Effector CD8-positive, alpha-beta T cell (primary cell): ENCODE measurements at places on chromosomes 5 and 9.

GRCh38 chr5:58648846-58649245 lies 66.0 kb downstream of the RAB3C start:
- DNase-seq: no peak

DNA sequence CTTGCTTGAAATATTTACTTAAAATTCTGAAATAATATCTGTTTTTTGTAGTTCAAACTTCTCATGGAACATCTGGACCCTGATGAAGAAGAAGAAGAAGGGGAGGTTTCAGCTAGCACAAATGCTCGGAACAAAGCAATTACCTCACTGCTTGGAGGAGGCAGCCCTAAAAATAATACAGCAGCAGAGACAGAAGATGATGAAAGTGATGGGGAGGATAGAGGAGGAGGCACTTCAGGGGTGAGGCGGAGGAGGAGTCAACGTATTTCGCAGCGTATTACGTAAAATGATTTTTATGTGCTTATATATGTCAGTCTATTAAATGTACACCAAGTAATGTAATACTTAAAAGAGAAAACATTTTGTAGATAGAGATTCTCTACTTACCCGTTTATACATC lies 185.4 kb downstream of the CPLANE1 start:
- DNase-seq: no peak

GRCh38 chr5:33235824-33236223 lies 204.9 kb upstream of the TARS1 start:
- DNase-seq: no peak

DNA sequence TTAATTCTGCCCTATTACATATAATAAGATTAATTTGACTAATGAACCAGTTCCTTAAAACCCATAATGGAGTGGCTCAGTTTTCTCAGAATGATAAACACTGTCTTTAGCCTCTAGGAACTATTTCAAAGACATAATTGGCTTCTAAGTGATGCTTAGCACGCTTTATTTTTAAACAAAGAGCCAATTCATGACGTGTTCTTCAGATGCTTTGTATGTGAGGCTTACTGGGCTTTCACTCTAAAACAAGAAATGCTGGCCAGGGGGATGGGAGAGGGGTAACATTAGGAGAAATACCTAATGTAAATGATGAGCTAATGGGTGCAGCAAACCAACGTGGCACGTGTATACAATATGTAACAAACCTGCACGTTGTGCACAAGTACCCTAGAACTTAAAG lies 7.6 kb upstream of the SFXN1 start:
- no peak for DNase-seq

- DNase-seq: no peak
These were observed 18.3 kb downstream of the MARCHF3 start for GRCh38 chr5:127011961-127012644.

DNA sequence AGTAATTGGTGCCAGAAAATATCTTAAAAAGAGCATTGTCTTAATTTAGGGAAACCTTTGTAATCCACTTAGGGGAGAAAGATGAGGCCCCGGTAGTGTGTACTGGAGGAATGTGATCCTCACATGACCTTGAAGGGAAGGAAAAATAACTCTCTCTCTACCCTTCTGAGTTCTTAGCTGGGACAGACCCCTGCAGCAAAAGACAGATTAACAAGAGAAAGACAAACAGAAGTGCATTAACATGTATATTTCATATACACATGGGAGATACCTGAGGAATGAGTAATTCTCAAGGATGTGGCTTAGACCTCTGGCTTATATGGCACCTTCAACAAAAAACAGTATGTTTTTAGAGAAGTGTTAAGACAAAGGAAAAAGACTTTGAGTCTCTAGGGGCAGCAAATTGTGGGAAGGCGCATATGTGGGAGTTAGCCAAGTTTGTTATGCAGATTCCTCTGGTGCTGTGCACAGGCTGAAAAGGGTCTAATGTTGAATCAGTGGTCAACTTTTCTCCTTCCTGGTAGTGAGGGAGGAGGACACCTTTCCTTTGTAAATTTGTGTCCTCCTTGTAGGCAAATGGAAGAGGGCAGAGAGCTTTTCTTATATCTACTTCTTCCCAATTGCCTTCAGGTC lies 138.8 kb downstream of the LRRC70 start:
- no peak for DNase-seq

- DNase-seq: no peak
These were observed 73.0 kb upstream of the SLC25A51 start for GRCh38 chr9:37976714-37977477.

GRCh38 chr9:134388289-134388808 lies 62.1 kb downstream of the RXRA start:
- no peak for DNase-seq

- no peak for DNase-seq
These were observed 9.1 kb downstream of the UNC5A start for GRCh38 chr5:176819476-176819875.

GRCh38 chr9:134939080-134939733 lies 21.5 kb upstream of the FCN1 start:
- DNase-seq: no peak

DNA sequence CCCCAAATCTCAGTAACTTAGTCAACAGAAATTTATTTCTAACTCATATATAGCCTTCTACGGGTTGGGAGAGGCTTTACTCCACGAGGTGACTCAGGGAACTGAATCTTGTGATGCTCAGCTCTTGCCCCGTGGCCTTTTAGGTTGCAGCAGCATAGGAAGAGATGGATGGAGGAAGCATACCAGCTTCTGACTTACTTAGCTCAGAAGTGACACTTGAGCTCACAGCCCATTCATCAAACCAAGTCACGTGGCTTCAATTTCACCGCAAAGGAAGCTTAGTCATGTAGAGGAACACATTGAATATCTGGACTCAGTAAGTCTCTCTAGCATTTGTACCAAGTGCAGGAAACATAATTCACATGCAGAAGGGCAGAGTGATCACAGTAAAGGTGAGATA lies 124.1 kb upstream of the KCNN2 start:
- DNase-seq: no peak

DNA sequence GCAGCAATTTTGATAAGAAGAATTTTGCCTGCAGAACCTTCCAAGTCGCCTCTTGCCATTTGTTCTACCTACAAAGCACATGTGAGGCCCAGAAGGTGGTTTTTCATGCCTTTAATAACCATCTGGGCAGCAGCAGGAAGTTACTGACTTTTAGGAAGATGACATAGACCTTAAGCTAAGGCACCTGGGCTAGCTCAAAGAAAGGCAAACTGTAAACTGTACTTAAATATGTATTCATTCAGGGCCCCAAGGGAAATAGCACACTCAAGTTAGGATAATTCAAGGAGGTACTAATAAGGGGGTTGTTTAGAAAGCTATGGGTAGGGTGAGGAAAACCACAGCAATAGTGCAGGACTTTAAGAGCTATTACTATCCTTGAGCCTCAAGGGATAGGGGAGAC lies 57.3 kb upstream of the HSPB3 start:
- DNase-seq: no peak

DNA sequence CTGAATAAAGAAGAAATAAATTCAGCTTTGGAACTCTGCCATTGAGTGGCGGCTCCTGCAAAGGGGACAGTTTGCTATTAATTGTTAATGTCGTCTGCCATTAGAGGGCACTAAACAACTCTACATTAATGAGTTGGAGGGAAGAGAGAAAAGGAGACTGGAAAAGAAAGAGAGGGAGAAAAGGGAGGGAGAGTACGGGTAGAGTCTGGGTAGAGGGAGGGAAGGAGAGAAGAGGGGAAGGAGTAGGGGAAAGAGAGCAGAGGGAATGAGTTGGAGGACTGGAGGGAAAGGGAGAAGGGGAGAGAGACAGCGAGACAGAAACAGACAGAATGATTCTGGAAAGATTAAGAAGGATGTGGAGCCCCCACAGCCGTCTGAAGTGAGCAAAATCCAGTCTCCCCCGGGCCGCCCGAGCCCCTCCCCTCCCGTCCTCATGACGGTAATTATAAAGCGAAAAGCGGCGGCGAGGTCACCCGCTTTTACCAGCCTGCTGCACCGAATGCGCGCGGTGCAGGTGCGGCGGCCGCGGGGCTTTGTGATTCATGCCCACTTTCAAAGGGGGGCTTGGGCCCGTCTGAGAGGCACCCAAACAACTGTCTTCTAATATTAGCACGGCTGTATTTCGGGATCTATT lies 1.9 kb upstream of the FST start:
- DNase-seq: no peak

- DNase-seq: no peak
These were observed 24.9 kb downstream of the SMAD5 start for GRCh38 chr5:136157514-136157913.
